ENCODE measurements at places on chromosomes 3 and 15.

DNA sequence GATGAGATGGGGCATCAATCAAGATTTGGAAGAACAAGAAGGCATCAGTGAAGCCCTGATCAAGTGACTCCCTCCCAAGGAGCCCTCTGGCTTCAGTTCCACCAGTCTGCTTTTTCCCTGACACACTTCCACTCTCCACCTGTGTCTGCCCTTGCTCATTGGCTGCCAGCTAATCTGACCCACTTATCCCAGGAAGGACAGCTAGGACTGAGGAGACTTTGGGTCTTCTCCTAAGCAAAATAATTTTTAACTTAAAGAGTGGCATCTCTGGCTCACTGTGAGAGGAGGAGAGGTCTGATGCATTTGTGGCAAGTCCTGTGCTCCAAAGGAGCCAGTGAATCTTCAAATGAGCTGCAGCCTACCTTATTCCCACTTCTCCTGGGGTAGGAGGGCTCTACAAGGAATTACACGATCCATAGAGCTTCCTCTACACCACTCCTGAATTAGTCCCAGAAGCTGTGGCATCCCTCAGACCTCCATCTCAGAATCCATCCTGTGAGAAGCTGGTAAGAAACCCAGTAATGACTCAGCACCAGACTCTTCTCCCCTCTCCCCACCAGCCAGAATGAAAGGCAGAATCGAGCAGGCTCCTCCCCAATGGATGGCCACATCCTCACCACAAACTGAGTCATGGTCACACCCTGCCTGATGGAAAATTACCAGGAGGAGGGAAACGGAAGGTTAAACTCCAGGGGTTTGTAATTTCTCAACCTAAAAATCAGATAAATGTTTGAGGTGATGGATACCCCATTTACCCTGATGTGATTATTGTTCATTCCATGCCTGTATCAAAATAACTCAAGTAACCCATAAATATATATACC lies 6.3 kb upstream of the PKM start:
- DNase-seq: peak; percentile 36

- peak; percentile 74 for DNase-seq
Observed at GRCh38 chr3:12187448-12188327, 29.0 kb upstream of the TIMP4 start.

DNA sequence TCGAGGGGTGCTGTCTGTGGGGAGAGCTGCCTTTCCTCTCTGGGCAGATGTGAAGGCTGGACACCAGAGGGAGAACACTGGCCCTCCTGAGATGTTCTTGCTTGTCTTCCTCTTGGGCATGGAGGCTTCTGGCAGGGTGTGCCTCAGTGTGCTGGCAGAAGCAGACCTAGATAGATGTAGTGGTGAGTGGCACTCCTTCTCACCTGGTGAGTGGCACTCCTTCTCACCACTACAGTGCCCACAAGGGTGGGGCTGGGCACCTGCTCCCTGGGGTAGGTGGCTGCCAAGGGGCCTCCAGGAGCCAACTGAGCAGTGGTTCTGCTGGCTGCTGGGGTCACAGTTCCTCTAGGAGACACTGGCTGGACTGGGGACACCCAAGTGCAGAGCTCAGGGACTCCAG lies 18.7 kb downstream of the ACVR2B start:
- no peak for DNase-seq

- DNase-seq: no peak
Observed at GRCh38 chr3:171088496-171088895, 62.0 kb upstream of the SLC2A2 start.

DNA sequence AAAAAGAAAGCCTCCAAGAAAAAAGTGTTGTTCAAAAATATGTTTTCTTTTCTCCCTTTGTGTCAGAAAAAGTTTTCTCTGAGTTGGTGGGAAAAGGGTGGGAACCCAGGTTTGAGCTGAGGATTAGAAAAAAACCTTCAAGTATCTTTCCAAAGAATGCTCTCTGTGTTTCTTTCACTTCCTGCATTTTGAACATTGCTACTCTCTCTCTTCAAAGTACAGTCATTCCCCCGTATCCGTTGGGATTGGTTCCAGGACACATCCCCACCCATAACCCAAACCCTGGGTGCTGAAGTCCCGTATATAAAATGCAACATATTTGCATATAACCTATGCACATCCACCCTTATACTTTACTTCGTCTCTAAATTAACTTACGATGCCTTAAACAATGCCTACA lies 139.6 kb downstream of the TMCO5A start:
- no peak for DNase-seq

DNA sequence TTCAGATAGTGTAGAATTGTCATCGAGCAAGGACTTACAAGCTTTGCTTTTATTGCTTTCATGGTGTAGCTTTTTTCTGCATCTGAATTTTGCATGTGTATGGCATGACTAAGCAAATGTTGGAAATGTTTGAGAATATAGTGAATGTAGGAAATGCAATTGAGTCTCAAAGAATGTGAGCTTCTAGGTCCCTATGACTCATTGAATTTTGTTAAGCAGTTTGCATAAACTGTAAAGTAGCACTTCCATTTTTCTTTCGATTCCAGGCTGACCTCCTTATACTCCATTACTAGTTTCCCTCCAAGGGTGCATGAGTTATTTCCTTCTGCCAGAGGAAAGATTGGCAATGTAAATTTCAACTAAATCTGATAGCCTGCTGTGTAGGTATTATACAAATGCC lies 619.2 kb downstream of the DIPK2A start:
- DNase-seq: no peak

DNA sequence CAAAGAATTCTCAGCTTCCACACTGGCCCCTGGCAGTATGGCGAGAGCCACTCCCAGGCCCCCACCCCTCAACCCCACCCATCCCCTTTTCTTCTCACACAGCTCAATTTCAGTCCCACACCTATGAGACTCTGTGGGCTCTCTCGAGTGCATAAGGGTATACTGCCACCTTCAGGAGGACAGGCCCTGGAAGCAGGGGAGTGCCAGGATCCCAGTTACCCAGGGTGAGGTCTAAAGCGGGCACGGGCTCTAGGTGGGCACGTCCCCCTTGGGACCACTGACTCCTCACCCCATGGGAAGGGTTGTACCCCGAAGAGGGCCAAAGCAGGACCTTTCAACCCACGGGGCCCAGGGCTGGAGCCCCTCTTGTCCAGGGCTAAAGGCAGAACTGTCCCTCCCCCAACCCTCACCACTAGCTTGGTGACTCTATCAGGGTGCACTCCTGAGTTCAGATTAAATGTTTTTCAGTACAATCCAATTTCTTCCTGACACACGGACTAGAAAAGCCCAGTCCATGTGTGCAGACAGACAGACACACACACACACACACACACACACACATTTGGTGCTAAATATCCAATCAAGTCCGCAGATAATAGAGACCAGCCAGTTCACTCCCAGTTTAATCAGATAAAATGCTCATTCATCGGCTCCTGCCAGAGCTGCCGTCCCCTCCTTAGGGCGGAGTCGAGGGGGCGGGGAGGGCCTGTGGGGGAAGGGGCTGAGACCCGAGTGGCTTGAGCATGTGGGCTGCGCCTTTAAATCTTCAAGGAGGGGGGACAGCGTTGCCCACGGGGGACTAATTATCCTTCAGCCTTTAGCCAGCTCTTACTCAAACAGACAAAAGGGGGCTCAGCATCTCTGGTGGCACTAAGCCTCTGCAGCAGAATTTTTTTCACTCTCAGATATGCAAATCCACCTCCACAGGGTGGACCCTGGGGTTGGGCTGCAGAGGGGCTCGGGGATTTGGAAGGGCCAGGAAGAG lies 59.3 kb downstream of the CYP11A1 start:
- DNase-seq: no peak

DNA sequence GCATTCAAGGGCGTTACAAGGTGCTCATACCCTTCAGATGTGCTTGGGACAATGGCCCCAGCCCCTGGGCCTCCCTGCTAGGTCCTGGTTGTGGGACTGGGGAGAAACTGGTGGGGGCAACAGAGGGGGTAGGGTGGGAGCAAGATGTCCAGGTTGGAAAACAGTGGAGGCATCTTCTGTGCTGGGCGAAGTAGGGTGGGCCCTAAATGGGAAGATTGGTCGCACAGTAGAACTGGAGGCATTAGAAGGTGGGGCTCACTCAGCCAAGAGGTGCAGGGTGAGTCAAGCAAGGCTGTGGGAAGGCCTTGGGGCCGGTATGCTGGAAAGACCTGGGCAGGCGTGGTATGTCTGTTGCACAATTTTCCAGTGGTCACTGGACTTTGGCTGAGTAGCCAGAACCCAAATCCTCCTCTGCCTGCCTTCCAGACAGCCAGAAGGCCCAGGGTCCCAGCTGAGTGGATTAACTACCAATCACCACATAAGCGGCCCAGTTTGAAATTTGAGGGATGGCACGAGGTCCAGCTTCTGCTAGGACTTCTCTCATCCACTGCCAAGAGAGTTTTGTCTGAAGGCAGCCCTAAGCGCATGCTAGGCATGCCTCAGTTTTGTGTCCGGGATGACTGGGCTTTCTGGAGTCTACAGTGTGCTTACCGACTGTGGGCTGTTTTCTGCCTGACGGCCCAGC lies 74.5 kb downstream of the LSM3 start:
- DNase-seq: no peak

DNA sequence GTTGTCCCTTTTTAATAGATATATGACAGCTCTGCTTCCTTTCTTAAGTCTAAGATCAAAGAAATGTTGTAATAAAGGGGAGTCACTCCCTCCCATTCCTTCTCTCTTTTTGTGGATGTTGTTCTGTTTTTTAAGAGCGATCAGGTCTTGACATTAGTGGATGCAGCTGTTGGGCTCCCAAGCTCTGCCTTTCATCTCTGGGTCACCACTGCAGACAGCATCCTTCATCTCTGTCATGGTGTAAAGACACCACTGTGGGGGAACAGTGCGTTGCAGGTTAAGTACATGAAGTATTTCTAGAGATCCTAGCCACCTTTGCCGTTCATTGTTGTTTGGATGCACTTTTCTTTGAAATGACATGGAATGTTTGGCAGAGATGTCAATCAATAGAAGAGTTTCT lies 17.7 kb downstream of the FNDC3B start:
- no peak for DNase-seq

DNA sequence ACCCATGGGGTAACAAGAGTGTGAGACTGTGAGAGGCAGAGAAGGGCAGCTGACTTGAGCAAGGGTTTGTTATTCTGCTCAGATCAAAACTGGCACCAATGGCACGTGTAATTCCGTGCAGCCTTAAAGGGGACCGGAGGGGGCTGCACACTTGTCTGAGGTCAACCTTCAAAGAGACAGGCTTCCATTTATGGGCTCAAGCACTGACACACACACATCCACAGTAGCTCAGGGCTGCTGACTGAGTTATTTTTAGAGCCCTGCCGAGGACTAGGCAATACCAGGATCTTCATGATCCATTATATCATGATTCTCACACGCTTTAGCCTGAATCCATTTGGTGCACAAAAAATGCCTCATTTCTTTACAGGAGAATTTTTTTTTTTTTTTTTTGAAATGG lies 20.6 kb upstream of the SPTBN5 start:
- no peak for DNase-seq

Data from GM06990 (cell line).